MV-4-11 (cell line): ENCODE measurements at places on chromosomes 1 and 21.

DNA sequence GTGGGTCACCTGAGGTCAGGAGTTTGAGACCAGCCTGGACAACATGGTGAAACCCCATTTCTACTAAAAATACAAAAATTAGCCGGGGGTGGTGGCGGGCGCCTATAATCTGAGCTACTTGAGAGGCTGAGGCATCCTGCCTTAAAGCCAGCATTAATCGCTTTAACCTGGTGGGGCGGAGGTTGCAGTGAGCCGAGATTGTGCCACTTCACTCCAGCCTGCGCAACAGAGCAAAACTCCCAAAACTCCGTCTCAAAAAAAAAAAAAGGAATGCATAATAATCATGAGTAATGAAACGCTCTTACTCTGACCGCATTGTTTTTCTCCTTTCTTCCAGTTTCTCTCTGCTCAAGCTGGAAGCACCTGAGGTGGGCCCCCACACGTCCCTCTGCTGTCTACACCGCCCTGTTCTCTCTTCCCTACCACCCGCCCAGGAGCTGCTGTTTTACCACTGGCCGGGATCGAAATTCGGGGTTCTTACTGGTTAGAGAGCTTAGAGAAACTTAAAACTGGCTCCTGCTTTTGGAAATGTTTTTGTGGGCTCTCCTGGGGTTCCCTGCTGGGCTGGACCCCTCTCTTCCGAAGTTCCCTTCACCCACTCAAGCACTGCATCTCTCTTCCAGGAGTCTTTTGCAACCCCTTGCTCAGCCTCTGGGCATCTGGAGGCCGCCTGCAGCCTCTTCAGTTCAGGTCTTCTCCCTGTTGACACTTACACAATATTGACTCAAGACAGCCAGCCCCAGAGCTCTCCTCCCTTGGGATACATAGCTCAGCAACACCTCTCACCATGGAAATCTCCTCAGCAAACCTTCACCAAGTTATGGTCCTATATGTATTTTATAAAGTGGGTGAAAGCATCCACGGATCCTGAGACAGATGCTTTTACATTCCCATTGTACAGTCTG is 62.5 kb downstream of the FAM163A start:
- no peak for DNase-seq

GRCh38 chr1:236850077-236850979 is 55.2 kb downstream of the MTR start:
- no peak for DNase-seq

DNA sequence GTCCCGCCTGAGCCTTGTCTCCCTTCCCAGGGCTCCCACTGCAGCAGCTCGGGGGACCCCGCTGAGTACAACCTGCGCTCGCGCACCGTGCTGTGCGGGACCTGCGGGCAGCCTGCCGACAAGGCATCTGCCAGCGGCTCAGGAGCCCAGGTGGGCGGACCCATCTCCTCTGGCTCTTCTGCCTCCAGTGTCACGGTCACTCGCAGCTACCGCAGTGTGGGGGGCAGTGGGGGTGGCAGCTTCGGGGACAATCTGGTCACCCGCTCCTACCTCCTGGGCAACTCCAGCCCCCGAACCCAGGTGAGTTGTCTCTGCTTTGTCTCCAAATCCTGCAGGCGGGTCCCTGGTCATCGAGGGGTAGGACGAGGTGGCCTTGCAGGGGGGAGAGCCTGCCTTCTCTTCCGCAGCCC is 14.9 kb upstream of the SEMA4A start:
- no peak for DNase-seq

DNA sequence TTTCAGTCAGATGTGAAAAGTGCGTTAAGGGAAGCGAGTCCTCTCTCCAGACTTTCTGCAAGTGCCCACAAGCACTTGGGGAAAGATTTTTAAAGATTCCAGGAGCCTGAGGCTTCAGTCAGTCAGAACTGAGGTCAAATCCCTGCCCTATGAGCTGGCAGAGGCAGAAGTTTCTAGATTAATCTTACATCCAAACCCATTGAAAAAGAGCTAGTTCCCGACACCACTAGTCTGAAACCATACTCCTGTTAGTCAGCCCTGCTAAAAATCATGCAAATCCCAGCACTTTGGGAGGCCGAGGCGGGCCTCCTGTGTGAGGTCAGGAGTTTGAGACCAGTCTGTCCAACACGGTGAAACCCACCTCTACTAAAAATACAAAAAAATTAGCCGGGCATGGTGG is 21.0 kb downstream of the RSPH1 start:
- DNase-seq, result no peak

- no peak for DNase-seq
Measured at GRCh38 chr1:211358685-211359084, 32.1 kb downstream of the TRAF5 start.

GRCh38 chr1:198848206-198848605 is 209.4 kb downstream of the PTPRC start:
- DNase-seq, result no peak
